ENCODE measurements at places on chromosomes 7 and 10.

DNA sequence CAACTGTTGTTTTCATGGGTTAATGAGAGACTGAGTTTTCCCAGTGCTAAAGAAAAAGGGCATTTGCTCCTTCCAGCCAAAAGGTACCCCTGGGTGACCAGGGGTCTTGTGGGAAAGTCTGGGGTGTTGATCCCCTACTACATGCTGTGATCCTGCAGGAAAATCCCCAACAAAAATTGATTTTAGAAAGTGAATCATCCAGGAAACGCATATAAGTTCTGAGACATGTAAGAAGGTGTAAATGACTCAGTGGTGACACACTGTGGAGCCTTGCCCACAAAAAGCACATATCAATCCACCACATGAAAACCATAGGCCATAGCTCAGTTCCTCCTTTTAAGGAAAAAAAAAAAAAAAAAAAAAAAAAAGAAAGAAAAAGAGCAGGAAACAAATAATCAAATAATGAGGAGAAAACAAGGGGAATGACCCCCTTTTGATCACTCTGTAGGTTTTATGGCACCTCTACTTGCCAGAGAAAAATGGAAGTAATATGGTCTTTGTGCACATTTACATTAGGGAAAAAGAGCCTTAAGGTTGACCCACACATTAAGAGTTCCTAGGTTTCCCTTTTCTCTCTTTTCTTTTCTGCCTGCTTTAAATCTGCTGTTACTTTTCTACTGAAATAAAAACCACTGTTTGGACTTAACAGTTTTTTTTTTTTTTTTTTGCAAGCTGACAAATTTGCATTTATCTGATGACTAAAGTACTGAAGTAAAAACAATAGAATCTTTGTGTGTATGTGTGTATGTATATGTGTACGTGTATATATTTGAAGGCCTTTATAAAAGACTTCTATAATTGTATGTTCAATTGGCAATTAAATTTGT is 386.0 kb downstream of the KIF20B start:
- DNase-seq: no peak

GRCh38 chr10:20707251-20707650 is 189.9 kb downstream of the NEBL start:
- DNase-seq: no peak

GRCh38 chr10:23892296-23892695 is 316.6 kb upstream of the KIAA1217 start:
- no peak for DNase-seq

GRCh38 chr7:99355098-99355497 is 19.4 kb upstream of the ARPC1B start:
- no peak for DNase-seq

GRCh38 chr10:78320506-78320905 is 286.8 kb downstream of the RPS24 start:
- no peak for DNase-seq

DNA sequence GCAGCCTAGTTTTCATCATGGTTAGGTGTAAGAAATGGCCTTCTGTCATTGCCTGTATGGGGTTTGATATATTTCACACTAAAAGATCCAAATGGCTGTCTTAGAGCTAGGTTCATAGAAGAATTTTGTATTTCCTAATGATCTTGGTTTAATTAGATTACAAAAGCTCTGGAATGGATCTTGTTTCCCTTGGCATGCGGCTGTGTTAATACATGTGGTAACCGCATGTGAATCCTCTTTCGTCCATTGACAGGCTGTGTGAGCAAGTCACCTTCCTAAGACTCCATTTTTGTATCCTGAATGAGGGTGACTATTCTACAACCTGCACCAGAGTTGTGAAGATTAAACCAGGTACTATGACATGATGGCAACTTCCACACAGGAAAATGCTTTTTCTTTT is 12.4 kb upstream of the FZD1 start:
- DNase-seq: no peak

GRCh38 chr7:75842836-75843446 is 29.3 kb upstream of the CCL24 start:
- DNase-seq: no peak

- DNase-seq: no peak
Observed at GRCh38 chr7:99539213-99539811, 12.6 kb downstream of the FAM200A start.

- no peak for DNase-seq
Observed at GRCh38 chr10:2791774-2792443, 275.4 kb upstream of the PFKP start.

DNA sequence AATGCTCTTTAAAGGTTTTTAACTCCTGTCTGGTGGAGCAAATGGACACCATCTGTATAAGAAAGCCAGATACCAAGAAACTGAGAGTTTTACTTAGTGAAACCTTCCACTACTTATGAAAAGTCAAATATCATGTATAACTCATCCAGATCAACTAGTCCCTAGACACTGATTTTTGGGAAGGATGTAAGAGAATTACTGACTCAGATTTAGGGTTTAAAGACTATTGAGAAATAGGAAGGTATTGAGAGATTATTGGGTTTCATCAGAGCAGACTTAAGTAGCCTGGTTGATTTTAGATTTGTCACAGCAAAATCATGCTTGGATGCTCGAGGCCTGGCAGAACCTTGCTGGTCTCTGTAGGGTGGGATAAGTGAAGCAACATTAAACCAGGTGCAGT is 3.1 kb downstream of the CSTF2T start:
- DNase-seq: no peak

DNA sequence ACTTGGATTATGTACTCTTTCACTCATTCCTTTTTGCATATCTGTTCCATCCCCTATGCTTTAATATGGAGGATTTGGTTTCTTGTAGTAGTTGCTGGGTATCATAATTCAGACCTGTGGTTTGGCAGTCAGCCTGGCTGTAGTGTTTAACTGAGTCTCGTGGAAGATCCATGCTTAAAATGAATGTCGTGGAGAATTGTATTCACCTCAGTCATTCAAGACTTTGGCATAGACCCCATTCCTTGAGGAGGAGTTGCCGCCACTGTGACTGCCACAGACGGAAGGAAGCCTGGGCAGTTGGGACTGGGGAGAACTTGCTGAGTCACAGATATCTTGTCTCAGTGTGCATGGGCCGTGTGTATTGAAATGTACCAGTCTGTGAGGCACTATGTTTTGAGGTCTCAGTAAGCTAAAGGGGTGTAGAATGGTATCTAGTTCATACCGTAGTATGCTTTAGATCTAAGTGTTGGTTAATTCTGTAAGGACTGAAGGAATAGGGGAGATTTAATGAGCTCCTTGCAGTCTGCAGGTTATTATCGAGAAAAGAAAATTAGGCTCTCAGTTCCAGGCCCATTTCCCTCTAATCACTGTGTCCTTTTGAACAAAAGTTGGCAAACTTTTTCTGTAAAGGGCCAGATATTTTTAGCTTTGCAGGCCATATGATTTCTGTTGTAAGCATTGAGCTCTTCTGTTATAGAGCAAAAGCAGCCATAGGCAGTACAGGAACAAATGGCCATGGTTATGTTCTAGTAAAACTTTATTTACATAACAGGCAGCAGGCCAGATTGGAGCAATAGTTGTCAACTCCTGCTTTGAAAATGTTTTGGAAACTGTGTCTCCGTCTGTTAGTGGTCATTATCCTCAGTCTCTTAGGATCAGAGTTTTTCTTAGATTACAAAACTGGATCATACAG is 76.8 kb downstream of the TPST1 start:
- no peak for DNase-seq

DNA sequence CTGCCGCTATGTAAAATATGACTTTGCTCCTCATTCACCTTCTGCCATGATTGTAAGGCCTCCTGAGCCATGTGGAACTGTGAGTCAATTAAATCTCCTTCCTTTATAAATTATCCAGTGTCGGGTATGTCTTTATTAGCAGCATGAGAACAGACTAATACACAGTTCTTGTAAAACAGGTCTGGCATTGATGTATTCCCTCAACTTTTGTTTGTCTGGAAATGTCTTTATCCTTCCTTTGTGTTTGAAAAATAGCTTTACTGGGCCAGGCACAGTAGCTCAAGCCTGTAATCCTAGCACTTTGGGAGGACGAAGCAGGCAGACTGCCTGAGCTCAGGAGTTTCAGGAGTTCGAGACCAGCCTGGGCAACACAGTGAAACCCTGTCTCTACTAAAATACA is 14.5 kb downstream of the IPMK start:
- DNase-seq: no peak

DNA sequence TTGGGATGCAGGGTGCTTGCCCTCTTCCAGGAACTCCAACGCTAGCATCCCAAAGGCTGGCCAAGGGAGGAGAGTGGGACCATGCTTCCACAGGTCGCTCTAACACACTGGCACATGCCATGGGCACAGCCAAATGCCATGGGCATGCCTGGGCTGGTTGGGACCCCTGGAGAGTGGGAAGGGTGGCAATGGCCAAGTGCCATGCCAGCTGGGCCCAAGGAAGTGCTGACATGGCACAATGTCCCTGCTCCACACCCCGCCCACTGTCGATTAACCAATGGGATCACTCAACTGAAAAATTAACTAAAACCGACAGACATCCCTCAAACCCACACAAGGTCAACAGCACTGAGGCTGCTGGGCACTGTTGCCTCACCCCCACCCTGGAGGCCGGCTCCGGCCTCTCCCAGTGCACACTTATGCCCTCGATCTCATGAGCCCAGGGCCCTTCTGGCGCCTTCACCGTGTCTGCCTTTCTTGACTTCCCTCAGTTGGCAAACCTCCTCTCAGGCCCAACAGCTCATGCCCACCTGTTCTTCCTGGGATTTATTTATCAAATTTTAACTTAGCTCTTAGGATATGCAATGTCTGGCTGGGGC is 83.4 kb downstream of the GOLGA7B start:
- no peak for DNase-seq

DNA sequence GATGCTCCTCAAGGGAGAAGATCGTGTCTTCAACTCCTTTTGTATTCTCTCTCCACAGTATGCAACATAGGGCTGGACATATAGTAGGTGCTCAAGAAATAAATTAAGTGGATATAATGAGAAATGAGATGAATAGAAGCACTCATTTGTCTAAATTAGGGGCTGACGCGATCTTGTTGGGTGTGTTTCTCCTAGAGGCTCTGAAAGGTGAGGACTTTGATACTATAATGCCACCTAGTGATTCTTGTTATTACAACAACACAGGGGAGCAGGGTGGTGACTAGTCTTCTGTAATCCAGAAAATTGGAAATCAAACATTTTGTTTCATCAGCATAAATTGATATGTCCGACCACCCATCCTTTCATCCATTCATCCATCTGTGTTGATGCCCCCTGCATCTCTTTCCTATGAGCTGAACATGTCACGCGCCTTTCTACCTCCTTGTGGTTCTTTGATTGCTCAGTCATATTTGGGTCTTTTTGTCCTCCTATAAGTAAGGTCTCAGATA is 3.5 kb upstream of the CFAP58 start:
- DNase-seq: peak; percentile 51

GRCh38 chr7:128902761-128903585 is 7.5 kb downstream of the KCP start:
- DNase-seq: no peak

- DNase-seq: peak; percentile 84
Observed at GRCh38 chr7:99392659-99393354, 15.6 kb downstream of the PDAP1 start.

- DNase-seq: no peak
Observed at GRCh38 chr10:82981137-82981723, 1106.2 kb downstream of the NRG3 start.

- no peak for DNase-seq
Observed at GRCh38 chr7:151568956-151569940, 49.6 kb upstream of the RHEB start.

DNA sequence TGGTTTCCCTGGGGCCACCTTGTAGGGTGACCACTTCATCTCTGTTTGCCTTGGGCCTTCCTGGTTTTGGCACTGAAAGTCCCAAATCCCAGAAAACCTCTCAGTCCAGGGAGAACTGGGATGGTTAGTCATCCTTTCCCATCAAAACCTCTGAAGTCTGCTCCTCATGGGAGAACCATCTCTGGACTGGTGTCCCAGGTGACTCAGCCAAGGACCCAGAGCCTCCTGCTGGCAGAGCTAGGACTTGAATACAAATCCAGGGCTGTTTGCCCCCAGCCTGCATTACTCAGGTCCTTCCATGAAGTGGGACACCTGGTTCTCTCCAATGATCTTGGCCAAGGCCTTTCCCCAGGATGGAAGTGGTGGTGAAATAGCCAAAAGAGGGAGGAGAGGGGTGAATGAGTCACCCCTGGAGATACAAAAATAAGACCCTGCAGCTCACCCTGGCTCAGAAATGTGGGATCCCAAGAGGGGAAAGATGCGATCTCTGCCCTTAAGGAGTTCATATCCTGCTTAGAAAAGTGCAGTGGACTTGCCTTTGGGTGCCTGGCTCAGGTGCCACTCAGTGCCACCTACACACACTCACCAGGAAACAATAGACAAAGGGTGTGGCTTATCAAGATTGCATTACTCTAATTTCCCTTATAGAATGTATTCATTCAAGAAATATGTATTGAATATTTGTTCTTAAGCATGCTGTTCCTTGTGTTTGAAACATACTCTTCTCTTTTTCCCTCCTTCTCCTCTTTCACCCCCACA is 22.0 kb downstream of the ADRA2A start:
- no peak for DNase-seq

GRCh38 chr10:117133273-117134055 is 4.6 kb downstream of the VAX1 start:
- DNase-seq: no peak

DNA sequence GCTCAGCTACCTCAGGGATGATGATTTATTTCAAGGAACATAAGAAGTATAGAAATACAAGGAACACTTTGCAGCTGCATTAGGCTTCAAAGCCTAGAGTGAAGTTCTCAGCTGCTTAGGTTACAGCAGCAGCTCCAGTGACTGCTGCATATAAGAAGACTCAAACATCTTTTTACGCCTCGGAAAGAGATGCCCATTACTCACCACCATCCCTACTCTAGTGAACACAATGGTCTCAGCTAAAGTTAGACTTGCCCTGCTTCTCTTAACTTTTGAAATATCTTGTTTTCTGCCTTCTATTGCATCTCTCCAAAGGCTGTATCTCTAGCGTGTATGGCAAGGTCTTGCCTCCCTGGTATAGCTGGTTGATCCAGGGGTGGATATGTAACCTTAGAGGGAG is 356.0 kb downstream of the PHF14 start:
- no peak for DNase-seq

DNA sequence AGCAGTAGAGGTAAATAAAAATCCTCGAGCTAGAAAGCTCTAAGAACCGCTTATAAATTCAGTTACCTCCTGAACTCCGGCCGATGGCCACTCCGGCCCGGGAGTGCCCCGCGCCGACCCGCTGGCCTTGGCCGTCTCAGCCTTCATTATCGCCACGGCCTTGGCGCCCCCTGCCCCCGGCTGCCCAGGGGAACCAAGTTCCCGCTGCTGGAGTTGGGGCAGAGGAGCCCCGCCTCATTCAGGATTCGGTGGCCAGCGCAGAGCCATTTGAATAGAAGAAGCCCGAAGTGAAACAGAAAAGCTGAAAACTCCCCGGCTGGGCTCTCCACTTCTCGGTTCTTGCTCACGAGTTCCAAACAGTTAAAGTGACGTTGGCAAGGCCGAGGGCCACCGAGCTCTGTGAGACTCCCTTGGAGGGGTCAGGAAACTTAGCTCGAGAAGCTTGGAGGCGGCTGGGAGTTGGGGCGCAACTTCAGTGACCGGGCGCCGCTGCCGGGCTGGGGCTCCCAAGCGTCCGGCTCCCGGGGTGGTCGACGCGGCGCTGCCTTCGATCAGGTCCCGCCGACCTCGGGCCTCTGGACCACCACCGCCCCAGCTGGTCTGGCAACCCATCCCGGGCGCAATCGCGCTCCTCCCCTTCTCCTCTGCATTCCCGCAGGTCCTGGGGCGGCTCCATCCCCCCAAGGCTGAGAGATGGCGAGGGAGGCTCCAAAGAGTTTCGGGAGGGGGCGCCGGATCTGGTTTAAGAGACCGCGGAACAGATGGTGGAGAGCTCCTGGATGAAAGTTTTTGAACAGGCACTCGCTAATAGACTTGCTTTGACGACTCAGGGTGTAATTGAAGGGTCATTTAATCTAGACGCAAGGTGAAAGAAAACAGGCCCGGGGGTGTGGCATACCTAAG is 5.8 kb upstream of the FEZF1 start:
- DNase-seq: no peak
